SIG-M5 (cell line): ENCODE measurements at places on chromosomes 11 and 22.

GRCh38 chr11:36326524-36327419 is 30.7 kb downstream of the PRR5L start:
- no peak for DNase-seq

DNA sequence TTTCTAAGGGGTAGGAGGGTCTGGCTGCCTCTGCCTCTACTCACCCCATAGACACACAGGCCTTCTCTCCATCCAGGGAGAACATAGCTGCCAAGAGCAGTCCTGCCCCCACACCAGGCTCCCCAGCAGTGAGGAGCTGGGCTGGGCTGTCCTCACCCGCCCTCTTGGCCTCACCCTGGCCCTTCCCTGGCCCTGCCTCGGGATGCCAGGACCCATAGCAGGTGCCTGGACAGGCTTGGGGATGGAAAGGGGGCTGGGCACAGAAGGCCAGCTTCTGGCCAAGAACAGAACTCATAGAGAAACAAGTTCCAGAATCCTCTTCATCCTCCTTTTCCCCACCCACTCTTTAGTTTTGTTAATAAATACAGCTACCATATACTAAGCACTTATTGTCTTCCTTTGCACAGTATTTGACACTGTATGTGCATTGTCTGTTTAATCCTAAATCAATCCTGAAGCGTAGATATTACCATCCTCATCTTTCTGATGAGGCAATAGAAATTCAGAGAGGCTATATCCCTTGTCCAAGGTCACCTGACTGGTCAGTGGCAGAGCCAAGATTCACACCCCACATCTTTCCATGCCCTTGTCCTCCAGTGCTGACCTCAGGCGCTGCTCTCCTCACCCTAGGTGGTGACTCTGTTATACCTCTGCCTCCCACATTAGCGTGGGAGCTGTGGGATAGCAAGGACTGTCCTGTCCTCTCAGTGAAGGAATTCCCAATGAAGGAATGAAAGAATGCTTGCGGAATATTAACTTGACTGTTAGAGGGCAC is 22.0 kb upstream of the MYOD1 start:
- DNase-seq: no peak

DNA sequence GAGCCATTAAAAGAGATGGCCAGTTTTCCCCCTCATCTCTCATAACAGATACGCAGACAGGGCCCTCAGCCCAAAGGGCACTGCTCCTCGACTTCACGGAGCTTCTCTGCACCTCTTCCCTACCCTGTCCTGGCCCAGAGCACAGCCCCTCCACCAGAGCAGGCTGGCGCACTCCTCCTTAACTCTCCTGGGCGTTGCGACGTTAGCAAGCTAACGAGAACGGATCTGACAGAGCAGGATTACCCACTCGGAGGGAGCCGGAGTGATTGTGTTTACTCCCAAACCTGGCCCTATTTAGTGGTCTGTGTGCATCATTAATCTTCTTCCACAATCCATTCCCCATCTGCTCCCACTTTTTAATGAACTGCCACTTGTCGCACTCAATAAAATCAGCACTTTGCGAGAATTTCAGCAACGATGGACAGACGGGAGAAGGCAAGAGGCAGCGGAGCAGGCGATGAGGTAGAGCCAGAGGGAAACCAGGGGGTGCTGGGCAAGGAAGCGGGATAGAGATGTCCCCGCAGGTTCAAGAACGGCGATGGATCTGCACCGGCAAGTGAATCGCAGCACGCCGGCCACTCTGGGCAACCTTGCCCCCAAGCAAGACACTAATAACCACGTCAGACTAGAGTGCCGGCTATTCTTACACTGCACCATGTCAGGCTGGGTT is 159.4 kb downstream of the BUD13 start:
- DNase-seq: no peak

- no peak for DNase-seq
These were observed 82.3 kb downstream of the C11orf91 start for GRCh38 chr11:33618351-33618710.

GRCh38 chr11:122150216-122151124 is 34.5 kb upstream of the BLID start:
- DNase-seq: no peak

DNA sequence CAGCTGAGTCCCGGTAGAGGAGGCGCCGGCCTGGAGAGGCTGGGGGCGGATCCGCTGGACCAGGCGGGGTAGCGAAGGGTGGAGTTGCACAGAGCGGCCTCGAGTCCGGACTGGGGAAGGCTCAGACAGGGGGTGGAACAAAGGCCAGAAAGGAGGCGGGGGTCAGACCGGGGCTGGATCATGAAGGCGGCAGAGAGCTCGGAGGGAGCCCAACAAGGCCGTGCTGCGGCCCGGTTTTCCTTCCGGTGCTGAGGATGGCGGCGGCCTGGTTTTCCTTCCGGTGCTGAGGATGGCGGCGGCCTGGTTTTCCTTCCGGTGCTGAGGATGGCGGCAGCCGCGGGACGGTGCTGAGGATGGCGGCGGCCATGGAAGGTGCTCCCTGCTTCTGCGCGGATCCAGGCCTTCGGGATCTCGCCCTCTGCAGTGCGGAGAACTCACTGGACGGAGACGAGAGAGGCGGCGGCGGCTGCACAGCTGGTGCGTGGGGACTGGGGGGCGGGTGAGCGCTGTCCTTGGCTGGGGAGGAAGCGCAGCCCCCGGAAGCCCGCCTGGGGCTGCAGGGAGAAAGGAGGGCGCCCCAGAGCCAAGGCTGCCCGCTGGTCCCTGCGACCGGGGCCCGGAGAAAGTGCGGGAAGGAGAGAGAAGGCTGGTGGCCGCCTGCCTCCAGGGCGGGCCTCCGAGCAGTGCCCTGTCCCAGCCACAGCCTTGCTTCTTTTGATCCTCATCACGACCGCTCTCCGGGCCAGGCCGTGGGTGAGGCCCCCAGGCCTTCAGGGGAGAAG is 350.4 kb upstream of the B3GAT1 start:
- DNase-seq: no peak

GRCh38 chr11:66328031-66328301 is 8.3 kb downstream of the RIN1 start:
- DNase-seq: no peak

DNA sequence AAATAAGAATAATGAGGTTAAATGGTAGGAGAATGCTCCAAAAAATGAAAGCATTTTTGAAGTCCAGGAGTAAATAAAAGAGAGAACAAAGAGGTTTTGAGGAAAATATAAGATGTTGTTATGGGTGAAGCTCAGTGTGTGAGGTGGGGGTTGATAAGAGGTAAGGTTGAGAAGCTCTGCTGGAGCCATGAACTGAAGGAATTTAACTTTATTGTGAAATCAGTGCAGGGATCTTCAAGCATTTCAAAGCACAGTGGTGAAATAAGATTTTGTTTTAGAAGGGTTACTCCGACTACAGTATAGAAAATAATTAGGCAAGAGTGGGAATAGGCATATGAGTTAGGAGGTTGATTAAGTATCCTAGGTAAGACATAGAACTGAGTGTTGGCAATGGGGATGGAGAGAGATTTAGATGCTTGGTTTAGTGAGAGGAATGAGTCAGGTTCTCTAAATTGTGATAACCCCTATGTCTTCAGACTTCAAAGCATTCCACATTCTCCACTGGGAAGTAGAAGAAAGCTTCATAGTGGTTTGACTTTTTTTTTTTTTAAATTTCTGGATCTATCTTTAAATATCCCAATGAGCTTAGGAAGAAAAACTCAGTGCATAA is 403.2 kb downstream of the AASDHPPT start:
- DNase-seq: no peak

- DNase-seq: no peak
These were observed 116.0 kb upstream of the BID start for GRCh38 chr22:17890245-17890671.

GRCh38 chr11:17740649-17741235 is 6.2 kb downstream of the KCNC1 start:
- no peak for DNase-seq

GRCh38 chr11:22680628-22681027 is 14.2 kb downstream of the GAS2 start:
- no peak for DNase-seq

DNA sequence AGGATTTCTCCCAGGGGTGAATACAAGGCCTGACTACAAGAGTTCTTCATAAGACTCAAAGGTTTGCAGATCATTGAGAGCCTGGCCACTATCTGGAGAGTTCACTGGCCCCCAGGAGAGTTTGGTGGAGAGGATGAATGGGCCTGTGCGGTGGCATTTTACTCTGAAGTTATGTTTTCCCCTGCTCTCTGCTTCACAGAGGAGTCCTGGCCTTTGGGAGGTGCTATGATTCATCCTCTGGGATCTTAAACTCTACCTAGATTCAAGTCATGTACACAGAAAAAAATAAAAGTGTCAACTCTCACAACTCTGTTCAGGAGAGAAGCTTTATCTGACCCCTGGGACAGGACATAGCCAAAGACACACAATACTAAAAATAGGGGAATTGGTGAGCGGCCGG is 159.1 kb upstream of the CARD18 start:
- no peak for DNase-seq

DNA sequence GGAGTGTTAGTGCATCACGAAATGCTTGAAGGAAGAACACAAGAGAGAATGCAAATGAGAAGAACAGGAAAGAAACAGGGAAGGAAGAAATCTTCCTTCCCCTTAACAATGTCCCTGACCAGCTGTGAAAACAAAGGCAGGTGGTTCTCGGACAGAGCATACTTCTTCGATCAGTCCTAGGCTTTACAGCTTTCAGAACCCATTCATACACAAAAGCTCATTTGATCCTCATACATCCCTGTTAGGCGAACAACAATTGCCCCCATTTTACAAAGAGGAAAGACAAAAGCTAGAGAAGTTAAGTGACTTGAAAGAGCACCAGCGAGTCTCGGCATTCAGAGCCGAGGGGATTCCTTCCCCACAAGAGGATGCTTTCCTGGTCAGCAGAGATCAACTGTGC is 57.2 kb upstream of the LRRC55 start:
- no peak for DNase-seq

DNA sequence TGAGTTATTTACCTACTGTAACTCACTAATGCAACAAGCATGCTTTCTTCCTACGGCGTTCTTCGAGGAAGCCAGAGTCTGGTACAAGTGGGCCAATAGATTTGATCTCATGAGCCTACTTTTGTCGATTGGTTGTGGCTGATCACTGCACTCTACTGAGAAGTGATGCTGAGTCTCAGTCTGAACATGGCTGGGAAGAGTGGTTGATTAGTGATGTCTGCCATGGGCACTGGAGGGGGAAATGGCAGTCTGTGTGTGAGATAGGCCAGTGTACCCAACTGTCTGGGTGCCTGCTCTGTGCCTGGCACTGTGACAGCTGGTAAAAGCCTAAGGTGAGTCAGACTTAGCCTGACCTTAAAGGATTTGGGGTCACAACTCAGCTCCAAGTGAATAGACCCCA is 28.3 kb downstream of the MYO18B start:
- DNase-seq: no peak

- DNase-seq: no peak
These were observed at the start of gene TTC38 for GRCh38 chr22:46267431-46268279. Gene TTC38 (plus strand): TSS chr22:46268008. CDS start chr22:46268040, 32 bp downstream.

- DNase-seq: no peak
These were observed 260.2 kb upstream of the ISX start for GRCh38 chr22:34805771-34806170.

DNA sequence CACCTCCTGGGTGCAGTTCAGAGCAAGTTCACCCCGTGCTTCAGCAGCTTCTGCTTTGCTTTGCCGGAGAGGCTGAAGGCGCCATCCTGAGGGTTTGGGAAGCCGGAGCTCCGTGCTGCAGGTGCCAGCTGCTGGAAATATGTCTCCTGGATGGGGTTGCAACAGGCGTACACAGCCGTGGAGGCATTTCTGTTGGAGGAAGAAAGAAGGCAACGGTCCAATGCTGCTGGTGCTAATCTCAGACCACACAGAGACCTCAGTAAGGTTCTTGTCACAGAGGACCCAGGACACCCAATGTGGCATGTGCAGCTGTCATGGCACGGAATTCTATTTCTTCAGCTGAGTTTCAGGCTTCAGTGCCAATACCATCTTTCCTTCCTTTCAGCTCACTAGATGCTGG is 24.2 kb downstream of the ASPHD2 start:
- no peak for DNase-seq

GRCh38 chr11:74175920-74176319 is 4.8 kb downstream of the PPME1 start:
- no peak for DNase-seq

GRCh38 chr22:22408731-22409696 is 99.5 kb downstream of the ZNF280B start:
- DNase-seq: no peak

GRCh38 chr11:103043826-103044678 is 47.9 kb downstream of the DCUN1D5 start:
- DNase-seq: no peak

GRCh38 chr11:43916621-43917020 is 25.8 kb upstream of the C11orf96 start:
- DNase-seq: no peak

DNA sequence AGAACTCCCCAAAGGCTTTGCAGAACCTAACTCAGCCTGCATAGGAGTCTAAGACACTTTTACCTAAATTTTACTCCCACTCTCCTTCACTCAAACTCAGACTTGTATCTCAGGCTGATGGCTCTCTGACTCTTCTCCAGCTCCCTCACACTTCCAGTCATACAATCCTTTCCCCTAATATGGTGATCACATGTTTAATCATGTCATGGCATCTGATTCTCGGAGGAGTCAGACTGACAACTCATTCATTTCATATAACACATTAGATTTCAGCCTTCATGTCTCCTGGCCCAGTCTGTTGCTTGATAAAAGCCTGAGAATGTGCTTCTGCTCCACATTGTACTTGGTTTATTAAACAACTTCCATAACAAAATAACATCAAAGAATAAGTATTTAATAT is 1503.9 kb upstream of the TENM4 start:
- no peak for DNase-seq

DNA sequence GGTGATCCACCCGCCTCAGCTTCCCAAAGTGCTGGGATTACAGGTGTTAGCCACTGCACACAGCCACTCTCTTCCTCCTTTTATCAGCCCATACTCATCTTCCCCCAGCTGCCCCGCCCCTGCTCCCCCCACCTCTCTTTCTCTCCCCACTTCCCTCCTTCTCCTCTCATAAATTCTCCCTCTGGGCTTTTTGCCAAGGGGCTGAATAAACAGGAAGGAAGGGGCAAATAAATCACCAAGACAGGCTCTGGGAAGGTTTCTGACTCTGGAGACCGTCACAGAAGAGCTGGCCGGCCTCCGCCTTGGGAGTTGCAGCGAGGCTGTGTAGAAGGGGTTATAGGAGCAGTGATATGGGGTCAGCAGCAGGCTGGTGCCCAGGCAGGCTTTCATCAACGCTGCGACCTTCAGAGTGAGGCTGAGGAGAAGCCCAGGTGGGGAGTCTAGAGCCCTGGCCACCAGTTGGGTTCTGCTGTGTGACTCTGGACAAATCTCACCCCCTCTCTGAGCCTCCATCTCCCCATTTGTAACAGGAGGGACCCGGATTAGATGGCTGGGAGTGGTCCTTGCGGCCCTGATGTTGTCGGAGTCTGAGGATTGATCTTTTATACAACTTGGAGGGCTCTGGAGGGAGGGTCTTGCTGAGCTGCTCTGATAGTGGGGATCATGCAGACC is 62.6 kb upstream of the RASD2 start:
- DNase-seq: no peak

GRCh38 chr11:47967577-47968525 is 12.5 kb upstream of the PTPRJ start:
- no peak for DNase-seq

GRCh38 chr11:10268746-10269488 is 25.1 kb downstream of the SBF2 start:
- no peak for DNase-seq

GRCh38 chr11:135004495-135004894 is 592.5 kb upstream of the B3GAT1 start:
- DNase-seq: no peak
